ENCODE measurements at places on chromosomes 5 and 9.
A peak's percentile ranks its signal among the peaks of the same experiment; 100 is the strongest.

DNA sequence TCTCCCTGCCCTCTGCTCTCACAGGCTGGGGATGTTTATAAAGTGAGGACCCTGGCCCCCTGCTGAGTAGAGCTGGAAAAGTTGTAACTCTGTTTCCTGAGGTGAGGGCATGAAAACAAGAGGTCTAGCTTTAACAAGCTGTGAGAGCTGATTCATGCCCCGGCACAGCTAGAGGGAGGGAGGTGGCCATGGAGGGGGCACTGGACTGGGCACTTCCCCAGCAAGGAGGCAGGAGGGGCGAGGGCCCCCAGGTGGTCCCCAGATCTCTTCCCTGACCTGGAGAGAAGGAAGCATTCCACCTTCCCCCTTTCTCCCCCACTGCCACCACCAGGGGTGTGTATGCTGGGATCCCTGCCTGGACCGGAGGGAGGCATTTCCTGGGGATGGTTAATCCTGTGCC, at the start of gene MSMP:
Gene MSMP (minus strand): TSS at position 13 of the 400 bp plus-strand sequence. CDS start 147 bp downstream, outside the sequence.
- no peak for DNase-seq

- DNase-seq, result no peak
Measured at GRCh38 chr9:18739127-18739526, 265.2 kb downstream of the ADAMTSL1 start.

GRCh38 chr5:137305971-137306602, 193.0 kb downstream of the SPOCK1 start:
- DNase-seq, result no peak

- no peak for DNase-seq
Measured at GRCh38 chr9:81529556-81530193, 159.7 kb downstream of the TLE1 start.

GRCh38 chr5:148491793-148492184, 108.0 kb downstream of the FBXO38 start:
- no peak for DNase-seq

DNA sequence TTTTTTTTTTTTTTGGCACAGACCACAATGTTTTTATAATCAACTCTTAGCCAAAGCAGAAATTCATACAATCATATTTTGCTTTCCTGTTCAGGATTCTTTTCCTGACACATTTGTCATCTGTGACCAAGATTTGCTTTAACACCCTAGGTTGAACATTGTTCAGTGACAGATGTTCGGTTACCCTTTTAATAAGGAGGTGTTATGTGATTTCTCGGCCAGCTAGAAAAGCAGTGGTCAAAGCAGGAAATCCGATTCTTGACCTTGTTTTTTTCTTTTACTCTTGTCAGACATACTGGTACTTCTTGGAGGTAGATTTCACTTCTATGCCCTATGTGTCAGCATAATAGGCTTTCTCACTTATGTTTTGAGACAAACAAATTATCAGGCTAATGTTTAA, 335.3 kb upstream of the ACTBL2 start:
- no peak for DNase-seq

GRCh38 chr5:119270121-119270565, 85.7 kb upstream of the TNFAIP8 start:
- no peak for DNase-seq

DNA sequence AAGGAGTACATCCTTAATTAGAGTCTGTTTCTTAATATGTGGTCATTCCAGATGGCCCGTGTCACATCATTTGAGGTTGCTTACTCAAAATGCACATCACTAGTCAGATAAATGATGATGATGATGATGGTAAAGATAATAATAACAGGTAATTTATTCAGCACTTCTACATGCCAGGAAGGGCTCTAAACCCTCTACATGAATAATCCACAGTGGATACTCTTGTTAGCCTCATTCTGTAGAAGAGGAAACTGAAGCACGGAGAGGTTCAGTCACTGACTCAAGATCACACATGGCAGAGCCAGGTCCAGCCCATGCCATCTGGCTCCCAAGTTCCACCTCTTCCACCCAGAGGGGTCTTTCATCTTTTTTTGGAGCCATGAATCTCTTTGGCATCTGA, 11.7 kb downstream of the SH3PXD2B start:
- DNase-seq, result no peak

DNA sequence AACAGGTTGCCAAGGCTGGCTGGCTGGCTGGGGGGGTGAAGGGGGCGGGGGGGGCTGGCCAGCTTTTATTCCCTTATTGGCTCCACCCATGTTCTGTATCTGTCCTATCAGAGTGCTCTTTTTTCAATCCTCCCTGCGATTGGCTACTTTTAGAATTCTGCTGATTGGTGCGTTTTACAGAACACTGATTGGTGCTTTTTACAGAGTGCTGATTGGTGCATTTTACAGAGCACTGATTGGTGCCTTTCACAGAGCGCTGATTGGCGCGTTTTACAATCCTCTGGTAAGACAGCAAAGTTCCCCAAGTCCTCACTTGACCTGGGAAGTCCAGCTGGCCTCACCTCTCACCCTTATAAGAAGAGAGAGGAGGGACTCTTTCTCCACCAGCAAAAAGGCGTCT, 175.9 kb downstream of the ERCC6L2 start:
- no peak for DNase-seq

DNA sequence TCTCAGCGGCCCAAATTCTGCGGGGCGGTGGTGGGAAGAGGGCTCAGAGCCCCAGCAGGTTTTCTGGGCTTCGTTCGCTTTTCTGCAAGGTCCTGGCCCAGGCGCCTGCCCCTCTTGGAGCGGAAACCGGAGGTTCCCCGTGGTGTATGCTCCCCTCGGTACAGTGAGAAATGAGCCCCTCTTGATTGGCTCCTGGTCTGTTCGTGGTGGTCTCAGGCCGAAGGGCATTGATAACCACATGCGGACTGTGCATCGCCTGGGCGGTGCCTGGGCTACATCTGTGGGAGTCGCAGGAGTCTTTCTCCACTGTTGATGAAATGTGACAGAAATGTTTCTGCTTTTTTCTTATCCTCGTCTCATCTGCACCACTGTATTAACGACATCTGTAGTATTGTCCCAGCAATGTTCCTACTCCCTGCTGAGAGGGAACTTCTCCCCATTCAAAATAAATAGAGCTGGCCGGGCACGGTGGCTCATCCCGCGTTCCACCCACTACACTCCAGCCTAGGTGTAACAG, 682 bp downstream of the MAN1B1 start:
- no peak for DNase-seq

GRCh38 chr5:159844267-159845121, 71.8 kb upstream of the ADRA1B start:
- no peak for DNase-seq

GRCh38 chr9:20725675-20726074, 41.6 kb downstream of the FOCAD start:
- no peak for DNase-seq

DNA sequence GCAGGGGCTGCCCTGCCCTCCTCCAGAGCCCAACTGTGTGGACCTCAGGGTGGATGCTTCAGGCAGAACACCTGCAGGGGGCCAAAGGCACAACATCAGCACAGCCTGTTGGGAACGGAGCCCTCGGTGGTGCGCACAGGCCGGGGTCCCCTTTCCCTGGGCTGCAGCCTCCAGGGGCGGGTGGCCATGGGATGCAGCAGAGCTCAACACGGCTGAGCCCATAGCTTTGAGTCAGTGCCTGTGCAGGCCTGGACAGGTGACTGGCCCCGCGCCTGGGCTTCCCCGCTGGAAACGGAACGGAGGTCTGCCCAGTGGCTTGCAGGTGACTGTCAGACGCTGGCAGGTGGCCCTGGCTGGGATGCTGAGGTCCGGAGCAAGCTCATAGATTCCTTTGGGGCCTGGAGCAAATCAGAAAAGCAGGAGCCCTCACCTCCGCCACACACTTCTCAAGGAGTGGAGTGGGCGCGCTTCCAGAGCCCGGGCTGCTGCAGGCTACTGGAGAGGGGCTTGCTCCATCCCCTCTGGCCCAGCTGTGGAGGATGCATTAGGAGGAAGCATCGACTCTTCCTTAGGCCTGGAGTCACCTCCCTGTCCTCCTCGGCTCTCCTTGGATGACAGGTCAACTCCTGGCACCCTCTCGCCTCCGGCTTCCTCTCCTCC, 69.8 kb upstream of the RNU6ATAC start:
- DNase-seq, result no peak

- no peak for DNase-seq
Measured at GRCh38 chr5:89353837-89354551, 471.0 kb upstream of the MEF2C start.

DNA sequence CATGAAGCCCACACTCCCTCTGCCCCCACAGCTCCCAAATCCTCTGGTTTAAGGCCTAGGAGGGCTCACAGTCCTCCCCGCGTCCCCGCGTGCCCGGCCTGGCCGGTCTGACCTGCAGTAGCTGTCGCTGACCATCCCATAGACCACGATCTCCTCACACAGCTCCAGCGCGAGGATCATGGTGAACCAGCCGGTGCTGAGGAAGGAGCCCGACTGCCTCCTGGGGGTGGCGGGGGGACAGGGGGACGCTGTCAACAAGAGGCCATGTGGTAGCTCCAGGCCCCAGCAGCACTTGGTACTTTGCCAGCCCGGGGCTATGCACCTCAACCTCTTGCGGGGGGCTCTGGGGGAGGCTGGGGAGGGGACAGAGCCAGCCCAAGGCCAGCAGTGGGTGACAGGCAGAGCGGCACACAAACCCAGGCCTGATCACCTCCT, 7.0 kb downstream of the ST6GALNAC4 start:
- no peak for DNase-seq

DNA sequence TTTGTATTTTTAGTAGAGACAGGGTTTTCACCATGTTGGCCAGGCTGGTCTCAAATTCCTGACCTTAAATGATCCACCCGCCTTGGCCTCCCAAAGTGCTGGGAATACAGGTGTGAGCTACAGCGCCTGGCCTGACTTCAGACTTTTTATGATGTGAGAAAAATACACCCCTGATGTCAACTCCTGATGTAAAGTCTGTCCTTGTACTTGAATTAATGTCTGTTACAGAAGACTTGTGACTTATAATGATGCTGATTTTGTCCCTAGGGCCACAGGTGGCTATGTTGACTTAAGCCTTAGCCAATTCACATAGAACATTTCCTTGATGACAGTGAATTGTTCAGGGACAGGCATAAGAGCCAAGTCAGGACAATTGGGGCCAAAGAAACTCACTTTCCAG, 42.5 kb upstream of the MELK start:
- DNase-seq, result no peak

- no peak for DNase-seq
Measured at GRCh38 chr5:134554319-134555222, 29.1 kb downstream of the JADE2 start.

- peak; percentile 27 for DNase-seq
Measured at GRCh38 chr5:141326088-141326854, 4.0 kb upstream of the PCDHGA1 start.

DNA sequence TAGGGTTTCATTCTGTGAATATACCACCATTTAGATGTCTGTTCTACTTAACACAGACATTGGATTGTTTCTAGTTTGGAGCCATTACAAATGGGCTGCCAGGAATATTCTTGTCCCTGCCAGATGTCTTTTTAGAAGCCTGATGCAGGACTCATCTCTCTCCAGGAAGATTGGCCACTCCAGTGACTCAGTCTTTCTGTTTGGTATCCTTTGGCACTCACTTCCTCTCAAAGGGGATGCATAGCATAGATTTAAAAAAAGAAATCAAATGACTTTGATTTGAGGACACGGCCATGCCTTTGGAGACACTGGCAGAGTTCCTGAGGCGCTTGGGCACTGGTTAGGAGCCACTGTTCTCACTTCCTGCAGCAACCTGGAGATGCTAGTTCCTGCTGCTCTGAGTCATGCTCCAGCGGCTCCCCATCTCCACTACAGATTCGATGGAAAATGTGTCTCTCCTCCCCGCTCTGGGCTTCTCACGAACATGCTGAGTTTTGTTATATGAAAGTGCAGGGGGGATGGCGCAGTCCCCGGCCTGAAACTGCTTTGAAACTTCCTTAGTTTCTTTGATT, 3.5 kb upstream of the ZNF366 start:
- DNase-seq, result no peak

DNA sequence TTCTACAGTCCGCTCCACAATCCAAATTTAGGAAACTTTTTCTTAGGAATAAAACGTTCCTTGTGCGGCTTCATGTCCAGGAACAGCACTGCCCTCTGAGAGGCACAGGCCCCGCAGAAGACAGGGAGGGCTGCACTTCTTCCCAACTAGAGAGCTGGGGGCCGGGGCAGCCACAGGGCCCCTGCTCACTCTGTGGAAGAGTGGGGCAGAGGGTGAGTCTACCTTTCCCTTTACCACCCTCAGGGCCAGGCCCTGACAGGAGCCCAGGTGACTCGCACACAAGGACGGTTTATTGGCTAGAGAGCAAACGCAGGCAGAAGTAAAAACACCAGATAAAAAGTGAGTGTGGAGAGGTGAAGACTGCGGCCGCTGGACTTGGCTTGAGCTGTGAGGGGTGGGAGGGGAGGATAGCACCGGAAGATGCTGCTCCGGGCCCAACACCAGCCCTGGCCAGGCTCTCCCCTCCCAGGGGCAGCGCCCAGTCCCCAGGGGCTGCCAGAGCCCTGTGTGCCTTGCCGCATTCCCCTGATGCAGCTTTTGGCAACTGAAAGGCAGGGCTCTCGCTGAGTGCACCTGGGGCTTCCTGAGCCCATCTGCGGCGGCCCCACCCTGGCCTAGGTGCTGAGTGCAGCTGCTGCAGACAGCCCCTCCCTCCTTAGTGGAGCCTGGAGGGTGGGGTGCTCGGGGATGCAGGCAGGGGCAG, 20.2 kb downstream of the SH3GLB2 start:
- no peak for DNase-seq

DNA sequence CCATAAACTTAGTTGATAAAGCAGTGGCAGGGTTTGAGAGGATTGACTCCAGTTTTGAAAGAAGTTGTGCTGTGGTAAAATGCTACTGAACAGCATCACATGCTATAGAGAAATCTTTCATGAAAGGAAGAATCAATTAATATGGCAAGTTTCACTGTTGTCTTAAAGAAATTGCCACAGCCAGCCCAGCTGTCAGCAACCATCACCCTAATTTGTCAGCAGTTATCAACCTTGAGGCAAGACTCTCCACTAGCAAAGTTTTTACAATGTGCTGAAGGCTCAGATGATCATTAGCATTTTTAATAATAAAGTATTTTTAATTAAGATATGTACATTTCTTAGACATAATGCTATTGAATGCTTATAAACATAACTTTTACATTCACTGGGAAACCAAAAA, 101.0 kb upstream of the SH3GL2 start:
- no peak for DNase-seq

DNA sequence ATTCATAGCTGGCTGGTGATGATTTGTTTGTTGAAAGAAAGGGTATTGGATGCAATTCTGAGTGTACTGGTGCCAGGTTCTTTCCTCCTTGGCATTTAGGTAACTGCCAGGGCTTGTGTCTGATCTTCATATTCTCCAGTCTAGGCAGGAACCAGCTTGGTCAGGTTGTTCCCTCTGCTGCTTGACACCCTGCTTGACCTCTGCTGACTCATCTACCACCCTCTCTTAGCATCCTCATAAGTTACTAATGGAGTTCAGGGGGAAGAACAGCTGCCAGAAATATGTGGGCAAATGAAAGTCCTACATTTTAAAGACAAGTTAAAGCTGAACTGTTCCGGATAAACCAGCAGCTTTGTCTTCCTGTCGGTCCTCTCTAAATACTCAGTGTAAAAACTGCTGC, 116.1 kb upstream of the TNC start:
- no peak for DNase-seq

Data from stimulated activated CD4-positive, alpha-beta T cell treated with anti-CD3 and anti-CD28 coated beads, Interleukin-1b, Interleukin-23, amount 100 ng/mL, for 1 hour (primary cell).